Activated CD4-positive, alpha-beta T cell treated with anti-CD3 and anti-CD28 coated beads, Interleukin-2, amount 50 U/mL, for 16 hours (primary cell): ENCODE measurements at places on chromosomes 3 and 15.

DNA sequence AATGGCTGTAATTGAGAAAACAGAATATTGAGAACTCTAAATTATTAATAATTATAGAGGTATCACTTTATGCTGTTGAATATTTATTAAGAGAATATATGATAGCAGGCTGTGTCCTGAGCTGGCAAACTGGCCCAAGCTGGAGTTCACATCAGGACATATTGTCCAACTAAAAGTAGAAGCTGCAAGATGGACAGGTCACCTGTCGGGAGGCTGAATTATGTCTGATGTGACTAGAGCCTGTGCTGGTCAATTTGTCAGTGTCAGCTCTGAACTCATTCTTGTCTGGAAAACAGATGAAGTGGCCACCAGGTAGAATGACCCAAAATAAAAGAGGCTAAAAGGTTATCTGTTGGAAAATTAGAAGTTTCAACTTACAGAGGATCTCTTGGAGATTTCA is 392.2 kb downstream of the LRTM1 start:
- no peak for DNase-seq

DNA sequence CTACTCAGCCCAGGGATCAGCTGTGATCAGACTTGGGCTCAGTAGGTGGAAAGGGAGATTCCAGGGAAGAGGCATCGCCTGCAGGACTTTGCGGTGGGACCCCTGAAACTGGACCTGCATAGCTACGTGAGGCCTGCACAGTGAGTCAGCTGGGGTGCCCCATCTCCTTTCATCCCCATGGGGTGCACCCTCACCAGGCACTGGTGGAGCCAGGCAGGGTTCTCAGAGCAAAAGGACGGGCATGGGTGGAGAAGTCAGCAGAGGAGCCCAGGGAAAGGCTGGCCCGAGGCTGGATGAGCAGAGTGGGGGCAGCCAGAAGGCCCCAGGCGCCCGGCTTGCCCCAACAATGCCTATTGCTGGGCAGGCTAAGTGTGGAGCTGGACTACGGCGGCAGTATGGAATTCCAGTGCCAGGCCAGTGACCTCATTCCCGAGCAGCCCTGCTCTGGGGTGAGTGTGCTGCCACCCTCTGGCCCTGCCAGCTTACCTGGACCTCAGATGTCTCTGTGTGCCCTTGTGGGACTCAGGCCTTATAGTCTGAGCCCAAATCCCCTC is 19.7 kb downstream of the ACAA1 start:
- no peak for DNase-seq

GRCh38 chr15:94259121-94259751 is 27.9 kb downstream of the MCTP2 start:
- no peak for DNase-seq

DNA sequence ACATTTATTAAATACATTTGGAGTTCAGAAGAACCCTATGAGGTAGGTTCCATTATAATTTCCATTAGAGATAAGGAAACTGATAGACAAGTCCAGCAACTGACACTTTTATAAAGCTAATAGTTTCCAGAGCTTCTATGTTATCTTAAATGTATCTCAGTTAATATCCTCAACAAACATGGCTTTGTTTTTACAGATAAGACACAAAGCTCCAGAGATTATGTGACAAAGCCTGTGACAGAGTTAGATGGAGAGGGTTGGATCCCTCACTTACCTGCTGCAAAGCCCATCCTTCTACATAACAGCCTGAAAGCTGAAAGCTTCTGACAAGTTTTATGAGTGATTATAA is 473 bp upstream of the COMMD2 start:
- no peak for DNase-seq

DNA sequence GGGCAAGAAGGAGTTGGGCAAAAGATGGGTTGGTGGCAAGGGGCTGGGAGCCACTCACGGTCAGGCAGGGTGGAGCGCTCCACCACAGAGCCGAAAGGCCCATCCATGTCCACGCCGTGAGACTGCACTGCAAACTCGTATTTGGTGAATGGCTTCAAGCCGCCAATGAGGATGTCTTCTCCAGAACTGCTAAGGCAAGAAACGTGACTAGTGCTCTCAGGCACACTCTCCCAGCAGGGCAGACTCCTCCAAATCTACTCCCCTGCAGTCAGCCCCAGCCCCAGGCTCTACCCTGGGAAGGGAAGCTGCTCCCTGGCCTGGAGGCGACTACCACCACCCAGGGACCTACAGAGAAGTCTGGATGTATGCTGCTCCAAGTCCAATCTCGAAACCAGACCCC is 11.4 kb upstream of the IGDCC3 start:
- no peak for DNase-seq

- DNase-seq, result peak; percentile 63
Measured at GRCh38 chr3:151283907-151284461, 5.6 kb upstream of the P2RY14 start.

GRCh38 chr3:73874606-73875369 is 250.0 kb upstream of the PDZRN3 start:
- no peak for DNase-seq

- peak; percentile 26 for DNase-seq
Measured at GRCh38 chr3:130971208-130971607, 55.4 kb downstream of the ASTE1 start.

DNA sequence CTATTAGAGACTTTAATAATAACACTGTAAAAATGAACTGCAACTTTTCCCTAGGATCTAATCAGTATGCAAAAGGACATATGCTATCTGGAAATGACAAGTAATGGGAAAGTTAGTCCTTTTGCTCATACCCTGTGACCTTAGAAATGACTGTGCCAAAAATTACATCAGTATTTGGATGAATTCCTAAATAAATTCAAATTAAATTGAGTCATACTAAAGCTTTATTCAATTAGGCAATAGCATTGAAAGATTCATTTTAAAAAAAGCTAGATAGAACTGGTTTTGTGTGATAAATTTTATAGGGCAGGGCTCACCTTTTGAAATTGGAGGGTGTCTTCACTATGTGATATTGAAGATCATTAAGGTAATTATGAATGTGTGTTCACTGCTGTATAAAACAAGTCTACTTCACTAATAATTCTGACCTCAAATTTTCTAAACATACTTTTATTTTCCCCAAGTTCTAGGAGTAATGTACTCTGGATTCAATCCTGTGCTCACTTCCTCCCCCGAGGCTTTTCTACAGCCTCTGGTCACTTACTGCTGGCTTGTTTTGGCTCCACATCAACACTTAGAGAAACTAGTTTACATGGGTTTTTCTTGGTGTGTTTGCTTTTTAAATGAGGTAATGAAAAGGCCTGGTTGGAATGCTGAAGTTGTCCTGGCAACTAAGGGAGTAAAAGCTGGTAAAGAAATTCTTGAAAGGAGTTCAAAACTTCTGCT is 44.4 kb upstream of the SPTSSB start:
- DNase-seq, result no peak

GRCh38 chr3:190580417-190580816 is 66.5 kb downstream of the IL1RAP start:
- DNase-seq, result no peak

GRCh38 chr3:10249833-10250232 is 1.6 kb downstream of the TATDN2 start:
- peak; percentile 44 for DNase-seq

DNA sequence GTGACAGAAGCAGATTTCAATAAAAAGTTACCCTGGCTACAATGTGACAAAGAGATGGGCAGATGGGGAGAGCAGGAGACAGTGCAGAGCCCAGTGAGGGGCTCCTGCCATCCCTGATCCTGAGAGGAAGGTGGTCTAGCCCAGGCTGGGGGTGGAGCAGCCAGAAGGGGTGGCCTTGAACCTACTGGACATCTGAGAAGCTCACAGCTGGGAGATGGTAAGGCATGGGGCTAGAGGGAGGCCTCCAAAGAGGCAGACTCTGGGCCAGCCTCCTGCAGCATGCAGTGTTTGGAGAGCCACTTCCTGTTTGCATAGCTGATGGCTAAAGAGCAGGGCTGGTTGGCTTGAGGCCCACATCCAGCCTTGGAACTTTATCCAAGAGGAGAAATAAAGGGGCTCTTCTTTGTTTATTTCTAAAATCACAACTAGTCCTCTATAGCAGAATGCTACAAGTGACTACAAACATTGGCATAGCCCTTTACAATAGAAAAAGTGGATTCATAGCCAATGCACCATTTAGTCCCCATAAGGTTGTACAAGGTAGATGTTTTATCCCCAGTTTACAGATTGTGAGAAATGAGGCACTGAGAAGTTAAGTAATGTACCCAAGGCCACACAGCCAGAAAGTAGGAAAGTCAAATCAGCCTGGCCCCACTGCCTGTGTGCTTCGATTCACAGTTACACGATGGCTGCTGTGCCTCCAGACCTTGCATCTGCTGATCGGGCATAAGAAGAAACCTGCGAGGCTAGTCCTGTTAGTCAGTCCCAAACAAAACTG is 4.6 kb downstream of the EFCC1 start:
- no peak for DNase-seq

GRCh38 chr3:195045481-195046210 is 225.3 kb downstream of the XXYLT1 start:
- DNase-seq, result no peak

DNA sequence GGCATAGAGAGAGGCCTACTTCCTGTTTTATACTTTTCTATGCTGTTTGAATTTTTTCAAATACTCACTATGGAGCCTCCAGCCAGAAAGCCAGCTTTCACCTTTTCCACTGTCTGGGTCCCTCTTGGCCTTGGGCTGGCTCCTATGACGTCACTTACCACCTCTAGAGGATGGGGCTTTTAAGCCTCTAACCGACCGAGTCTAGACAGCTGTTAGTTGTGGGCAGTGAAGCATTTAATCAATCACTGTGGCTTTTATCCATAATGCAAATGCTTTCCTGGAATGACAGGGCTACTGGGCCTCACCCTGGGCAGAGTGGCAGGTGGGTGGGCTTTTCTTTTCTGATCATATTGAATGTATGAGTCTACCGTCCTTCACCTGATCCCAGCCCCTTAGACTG is 61.9 kb downstream of the LRRK1 start:
- no peak for DNase-seq

DNA sequence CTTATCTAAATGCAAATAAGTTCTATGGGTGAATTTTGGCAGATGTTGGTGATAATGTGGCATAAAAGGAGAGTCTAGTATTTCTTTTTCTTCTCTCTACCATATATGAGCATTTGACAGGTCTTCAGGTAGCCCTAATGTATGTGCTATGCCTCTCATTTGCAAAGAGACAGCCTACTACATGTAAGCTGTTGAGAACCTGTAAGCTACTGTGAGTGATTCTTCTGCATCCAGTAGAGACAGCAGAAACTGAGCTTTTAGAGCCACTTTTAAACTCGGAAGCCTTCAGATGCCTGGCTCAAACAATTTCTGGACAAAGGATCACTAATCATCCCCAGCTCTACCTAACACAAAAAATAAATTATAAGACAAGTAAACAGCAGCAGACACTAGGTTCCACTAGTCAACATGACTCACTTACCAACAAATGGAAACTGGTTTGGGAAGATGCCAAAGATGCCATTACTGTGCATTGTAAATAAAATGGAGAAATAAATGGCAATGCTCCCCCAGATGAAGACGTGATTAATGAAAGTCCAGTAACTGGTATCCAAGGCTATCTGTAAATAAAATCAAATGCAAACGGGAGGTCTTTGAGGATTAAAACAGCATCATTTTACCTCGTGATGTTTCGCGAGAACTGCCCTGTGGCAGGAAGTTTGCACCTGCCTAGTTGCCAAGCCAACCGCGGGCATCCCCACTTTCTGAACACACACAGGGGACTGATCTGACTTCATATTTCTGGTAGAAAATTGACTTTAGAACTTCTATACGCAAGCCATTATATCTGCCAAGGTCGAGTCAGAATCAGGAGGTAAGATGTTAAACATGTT is 245.3 kb downstream of the DTWD1 start:
- no peak for DNase-seq

- no peak for DNase-seq
Measured at GRCh38 chr15:67520321-67521028, 456 bp upstream of the C15orf61 start.

- no peak for DNase-seq
Measured at GRCh38 chr3:34008836-34009809, 210.7 kb downstream of the PDCD6IP start.

GRCh38 chr3:143849854-143850549 is 1.7 kb upstream of the SLC9A9 start:
- DNase-seq, result peak; percentile 82

DNA sequence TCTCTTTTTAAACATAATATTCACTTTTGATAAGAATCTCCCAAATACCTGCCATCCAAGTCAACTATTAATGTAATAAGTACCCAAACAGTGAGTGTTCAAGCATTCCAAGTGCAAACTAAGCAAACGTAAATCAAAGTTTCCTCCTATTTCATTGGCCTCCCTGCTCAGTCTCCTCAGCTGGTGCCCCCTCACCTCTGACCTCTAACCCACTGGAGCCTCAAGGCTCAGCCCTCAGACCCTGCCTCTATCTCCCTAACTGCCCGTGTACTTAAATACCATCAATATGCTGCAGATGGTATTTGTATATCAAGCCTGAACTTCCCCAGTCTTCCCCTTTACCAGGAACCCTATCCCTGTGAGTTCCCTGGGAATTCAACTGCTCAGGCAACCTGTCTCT is 31.8 kb downstream of the CHSY1 start:
- DNase-seq, result no peak

GRCh38 chr3:159904455-159904854 is 84.2 kb upstream of the IL12A start:
- DNase-seq, result no peak

- no peak for DNase-seq
Measured at GRCh38 chr15:77851691-77852090, 219.0 kb upstream of the LINGO1 start.

DNA sequence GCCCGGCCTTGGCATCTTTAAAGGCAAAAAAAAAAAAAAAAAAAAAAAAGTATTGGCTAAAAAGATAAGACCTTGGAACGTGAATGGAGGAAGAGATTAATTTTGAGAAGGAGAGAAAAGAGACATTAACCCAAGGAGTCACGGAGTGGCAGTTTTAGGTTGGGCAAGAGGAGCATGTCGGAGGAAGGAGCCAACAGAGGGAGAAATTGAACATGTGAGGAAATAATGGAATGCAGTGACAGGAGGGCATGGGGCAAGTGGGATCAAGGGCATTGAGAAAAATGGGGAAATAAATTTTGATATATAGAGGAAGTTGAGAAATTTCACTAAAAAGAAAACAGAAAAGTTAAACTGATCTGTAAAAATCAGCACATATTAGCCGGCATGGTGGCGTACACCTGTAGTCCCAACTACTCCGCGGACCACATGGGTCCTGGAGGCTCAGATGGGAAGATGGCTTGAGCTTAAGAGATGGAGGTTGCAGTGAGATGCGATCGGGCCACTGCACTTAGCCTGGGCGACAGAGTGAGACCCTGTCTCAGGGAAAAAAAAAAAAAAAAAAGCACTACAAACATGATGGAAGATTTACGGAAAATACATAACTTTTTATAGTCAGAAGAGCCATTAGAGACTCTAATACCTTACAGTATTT is 1.2 kb downstream of the HAUS2 start:
- no peak for DNase-seq

DNA sequence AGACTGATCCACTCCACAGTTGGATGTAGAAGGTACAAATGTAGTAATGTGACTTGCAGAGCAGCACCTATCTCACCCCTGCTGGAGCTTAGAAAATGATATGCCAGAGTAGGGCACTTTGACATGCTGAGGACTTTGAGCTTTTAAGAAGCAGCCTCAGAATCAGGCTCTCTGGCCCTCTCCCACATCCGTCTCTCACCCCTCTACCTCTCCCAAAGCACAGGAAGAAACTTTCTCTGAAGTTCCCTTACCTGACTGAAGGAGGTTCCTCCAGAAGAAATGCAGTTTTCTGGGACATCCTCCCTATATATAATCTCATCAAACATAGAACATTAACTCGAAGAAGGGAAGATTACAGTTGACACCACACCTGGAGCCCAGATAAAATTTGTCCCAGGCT is 98.4 kb upstream of the PEX5L start:
- no peak for DNase-seq
